D341Med (cell line): ENCODE measurements at places on chromosomes 3 and 15.

DNA sequence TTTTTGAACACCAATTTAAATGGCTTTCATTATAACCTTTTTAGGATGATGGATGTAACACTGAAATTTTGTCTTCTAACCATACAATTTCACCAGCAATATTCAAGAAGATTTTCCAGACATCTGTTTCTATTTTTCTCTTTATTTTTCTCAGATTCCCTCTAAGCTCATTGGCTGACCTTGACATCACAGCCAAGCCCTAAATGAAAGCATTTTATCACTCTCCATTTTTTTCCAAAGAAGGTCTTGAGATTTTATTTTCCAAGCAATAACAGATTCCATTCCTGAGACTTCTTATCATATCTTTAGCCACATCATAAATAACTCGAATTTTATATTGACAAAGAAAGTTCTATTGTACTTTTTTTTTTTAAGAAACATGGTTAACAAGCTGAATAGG, 392.6 kb upstream of the THBS1 start:
- DNase-seq = no peak

- DNase-seq = no peak
Observed at GRCh38 chr3:197038679-197039462, 9.3 kb upstream of the MELTF start.

DNA sequence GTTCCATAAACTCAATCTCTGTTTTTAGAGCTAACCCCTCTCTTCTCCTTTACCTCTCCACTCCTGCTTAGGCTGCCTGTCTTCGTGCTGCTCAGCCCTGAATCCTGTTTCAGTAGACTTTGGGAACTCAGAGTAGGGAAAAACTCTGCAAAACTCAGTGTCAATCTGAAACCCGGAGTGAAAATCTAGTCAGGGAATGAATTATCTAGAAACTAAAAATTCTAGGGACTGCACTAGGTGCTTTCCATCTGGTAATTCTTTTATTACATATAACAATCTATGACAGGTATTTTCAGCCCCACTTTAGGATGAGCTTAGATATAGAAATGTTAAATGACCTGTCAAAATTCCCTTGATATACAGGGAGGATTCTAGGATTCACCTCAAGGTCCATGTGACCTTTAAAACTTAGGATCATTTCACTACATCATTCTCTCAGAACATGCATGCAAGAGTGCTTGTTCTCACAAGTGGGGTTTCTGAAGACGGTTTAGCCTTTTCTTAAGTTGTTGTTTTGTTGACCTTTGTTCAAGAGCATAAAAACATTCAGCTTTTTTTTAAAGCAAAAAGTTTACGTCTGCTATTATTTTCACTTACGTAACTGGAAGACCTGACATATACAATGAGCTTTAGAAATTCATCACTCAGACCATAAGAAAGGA, 108.2 kb upstream of the MBNL1 start:
- DNase-seq = no peak

- no peak for DNase-seq
Observed at GRCh38 chr3:190238871-190239270, 83.4 kb downstream of the CLDN1 start.

GRCh38 chr3:192821161-192821560, 93.8 kb upstream of the FGF12 start:
- no peak for DNase-seq

GRCh38 chr3:88133711-88134263, 16.0 kb upstream of the C3orf38 start:
- DNase-seq = no peak

GRCh38 chr3:144350125-144350524, 378.5 kb downstream of the DIPK2A start:
- no peak for DNase-seq

- no peak for DNase-seq
Observed at GRCh38 chr3:49081429-49081828, 12.4 kb downstream of the QRICH1 start.

DNA sequence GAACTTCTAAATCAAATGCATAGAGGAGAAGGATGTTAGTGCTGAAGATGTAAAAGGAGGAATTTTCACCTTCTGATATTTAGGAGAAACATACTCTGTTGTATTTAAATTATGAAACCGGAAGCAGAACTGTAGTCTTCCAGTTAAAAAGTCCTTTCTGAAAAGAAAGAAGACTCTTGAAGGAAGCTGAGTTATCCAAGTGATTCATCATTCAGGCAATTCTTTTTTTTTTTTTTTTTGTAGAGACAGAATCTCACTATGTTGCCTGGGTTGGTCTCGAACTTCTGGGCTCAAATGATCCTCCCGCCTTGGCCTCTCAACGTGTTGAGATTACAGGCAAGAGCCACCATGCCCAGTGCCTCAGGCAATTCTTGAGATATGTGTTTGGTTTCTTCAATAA, 424.8 kb upstream of the TPM1 start:
- no peak for DNase-seq

DNA sequence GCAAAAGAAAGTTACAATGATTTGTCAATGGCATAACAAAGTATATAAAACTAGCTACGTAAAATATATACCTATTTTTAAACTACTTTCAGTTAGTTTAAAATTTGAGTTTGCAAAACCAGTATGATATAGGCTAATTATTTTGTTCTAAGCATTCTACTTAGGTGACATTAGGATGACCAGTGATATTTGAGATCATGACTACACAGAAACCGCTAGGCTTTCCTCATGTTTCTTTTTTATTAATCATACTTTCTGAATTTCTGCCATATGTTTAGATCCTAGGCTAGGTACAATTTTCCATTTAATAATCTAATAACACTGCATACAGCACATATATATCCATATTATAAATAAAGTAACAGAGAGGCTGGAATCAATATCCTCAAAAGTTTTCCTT, 52.4 kb upstream of the XRN1 start:
- no peak for DNase-seq

DNA sequence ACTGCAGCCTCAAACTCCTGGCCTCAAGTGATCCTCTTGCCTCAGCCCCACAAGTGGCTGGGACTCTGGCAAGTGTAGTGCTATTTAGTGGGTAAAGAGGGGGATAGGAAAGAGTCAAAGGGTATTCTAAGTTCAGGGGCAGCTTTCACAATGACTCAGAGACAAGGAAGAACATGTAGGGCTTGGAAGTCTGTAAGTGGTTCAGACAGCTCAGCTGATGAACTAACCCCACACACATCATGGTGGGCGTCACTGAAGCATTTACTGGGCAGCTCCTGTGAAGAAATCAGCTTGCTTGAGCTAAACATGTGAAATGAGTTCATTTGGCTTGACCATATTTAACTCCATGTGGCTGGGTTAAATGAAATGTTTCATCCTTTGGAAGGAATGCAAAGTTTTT, 34.6 kb upstream of the THSD4 start:
- no peak for DNase-seq

GRCh38 chr3:144626835-144627234, 655.2 kb downstream of the DIPK2A start:
- DNase-seq = no peak

DNA sequence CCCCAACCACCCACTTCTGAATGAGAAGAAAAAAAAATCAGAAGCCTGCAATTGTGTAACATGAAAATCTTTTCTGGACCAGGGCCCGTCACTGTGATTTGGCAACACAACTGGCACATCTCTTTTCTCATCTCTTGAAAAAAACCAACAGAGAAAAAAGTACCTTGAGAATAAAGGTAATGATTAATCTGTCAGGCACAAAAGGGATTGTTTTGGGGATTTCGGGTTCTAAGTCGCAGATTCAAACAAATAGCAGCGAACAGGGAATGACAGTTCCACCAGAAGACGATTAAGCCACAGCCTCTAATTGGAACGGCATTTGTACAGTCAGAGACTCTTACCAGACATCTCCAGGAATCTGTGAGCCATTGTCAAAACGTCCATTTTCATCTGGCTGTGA, at the start of gene AQP9:
Gene AQP9 (plus strand): TSS at position 276 of the 400 bp plus-strand sequence. CDS start 185 bp downstream, outside the sequence.
- no peak for DNase-seq

- no peak for DNase-seq
Observed at GRCh38 chr3:168794427-168794826, 698.7 kb upstream of the GOLIM4 start.

GRCh38 chr15:73387507-73388255, 18.9 kb upstream of the HCN4 start:
- no peak for DNase-seq

- DNase-seq = peak; percentile 61
Observed at GRCh38 chr3:71974786-71975185, 189.8 kb upstream of the PROK2 start.

GRCh38 chr3:62558549-62559112, 185.3 kb upstream of the FEZF2 start:
- DNase-seq = peak; percentile 55

DNA sequence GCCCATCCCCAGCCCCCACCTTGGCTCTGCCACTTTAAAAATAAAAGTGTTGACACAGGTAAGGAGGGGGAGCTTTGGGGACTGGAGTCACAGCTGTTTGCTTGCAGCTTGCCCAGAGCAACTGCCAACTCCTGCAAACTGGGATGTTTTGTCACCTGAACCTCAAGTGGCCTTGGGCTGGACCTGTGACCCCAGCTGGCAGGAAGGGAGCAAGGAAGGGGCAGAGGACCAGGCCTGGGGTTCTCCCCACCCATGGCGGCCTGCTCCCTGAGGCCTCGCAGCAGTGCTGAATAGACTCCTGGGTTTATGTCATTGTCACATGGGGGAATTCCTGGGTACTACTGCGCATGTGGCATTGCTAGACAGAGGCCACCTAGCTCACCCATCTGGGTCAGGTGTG, 246.9 kb upstream of the TLE3 start:
- DNase-seq = peak; percentile 69

DNA sequence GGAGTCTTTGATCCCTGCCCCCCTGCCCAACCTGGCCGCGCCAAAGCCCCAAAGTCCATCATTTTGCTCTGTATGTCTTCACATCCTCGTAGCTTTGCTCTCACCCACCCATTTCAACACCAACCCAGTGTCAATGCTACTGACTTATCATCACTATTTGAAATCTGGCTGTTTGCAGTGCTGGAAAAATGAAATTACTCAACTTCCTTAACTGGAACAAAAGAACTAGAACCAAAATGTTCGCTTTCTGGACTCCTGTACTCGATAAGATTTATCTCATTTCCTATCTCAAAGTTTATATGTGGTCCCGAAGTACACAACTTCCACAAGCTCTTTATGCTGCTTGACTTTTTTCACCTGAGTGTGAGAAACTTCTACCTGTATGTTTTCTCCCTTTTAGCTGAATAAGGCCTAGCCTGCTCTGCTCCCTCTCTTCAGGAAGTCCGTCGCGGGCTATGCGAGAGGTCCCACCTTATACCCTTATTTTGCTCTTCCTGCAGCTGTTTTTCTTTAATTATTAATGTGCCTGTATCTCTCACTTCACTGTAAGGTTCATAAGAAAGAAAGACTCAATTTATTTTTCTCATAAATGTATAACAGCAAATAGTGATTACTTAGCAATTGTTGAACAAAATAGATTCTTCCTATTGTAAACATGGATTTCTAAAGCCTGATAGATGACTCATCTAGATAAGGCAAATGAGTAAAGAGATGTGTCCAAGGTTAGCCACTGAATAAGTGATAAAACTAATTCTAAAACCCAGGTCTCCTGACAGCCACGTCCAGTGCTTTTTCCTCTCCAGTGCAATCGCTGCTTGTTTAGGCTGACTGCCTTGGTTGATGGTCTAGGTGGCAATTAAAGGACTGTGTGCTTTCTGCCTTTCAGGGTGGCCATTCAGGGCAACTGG, 464.1 kb upstream of the TPRG1 start:
- no peak for DNase-seq

DNA sequence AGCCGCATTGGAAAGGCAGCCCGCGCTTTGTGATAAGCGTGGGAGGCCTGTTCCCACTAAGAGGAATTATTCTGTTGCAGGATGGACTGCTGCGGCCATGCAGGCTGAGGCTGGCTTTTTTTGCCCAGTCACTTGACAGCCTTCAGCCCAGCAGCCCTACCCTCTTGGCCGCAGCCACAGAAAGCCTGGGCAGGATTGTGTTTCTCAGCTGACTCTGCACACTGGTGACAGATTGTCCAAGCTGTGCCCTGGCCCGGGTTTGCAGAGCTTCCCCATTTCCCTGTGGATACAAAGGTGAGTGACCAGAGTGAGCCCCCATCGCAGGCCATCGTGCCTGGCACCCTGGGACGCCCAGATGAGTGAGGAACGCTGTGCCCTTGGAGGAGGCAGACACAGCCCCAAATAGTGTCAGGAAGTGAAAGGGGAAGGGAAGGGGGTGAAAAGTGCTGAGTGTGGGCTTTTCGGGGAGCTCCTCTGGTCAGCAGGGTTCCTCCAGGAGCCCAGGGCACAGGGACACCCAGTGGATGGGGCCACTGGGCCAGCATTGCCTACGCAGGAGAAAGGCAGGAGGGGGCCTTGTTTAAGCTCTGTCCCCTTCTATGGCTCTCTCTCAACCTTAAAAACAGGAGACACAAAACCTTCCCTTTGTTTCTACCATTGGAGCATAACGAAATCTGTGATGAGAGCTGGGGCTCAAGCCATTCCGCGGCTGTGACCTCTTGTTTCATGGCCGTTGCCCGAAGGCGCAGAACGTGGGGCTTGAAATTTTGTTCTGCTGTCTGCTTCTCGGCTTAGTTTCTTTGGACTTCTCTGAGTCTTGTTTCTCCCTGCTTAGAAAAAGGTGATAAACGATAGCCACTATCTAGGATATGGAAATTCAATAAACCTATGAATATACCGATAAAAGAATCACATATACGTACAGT, 91.5 kb upstream of the MEF2A start:
- DNase-seq = peak; percentile 9

- DNase-seq = no peak
Observed at GRCh38 chr15:44038755-44039191, 156.3 kb downstream of the FRMD5 start.

- no peak for DNase-seq
Observed at GRCh38 chr3:187012609-187013051, 82.3 kb downstream of the ST6GAL1 start.

- no peak for DNase-seq
Observed at GRCh38 chr3:174951034-174951433, 91.9 kb downstream of the NAALADL2 start.

DNA sequence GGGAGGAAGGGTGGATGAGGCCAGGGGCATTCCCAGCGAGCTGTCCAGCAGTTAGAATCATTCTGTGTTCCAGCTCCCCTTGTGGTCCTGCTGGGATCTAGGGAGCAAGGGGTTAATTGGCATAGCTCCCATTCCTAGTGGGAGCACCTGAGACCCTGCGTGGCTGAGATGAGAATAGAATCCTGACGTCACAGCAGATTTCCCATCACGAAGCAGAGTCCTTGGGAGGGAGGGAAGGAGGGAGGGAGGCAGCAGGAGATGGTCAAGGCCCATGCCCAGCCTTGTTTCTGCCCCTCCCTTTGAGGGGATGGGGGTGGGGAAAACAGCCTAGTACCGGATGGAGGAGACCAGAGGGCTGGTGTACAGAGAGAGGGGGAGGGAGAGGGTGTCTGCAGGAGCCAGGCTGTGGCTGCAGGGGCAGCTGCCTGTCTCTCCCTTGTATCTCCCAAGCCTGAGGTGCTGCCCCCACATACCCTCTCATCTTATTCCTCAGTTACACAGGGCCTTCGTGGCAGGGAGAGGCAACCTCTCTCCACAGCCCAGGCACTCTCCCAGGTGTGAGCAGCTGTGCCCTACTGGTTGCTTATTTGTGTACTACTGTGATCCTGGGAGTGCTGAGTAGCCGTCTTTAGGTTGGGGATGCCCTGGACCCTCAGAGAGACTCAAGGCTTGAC, 5.4 kb downstream of the TYRO3 start:
- no peak for DNase-seq
